Spinal cord (tissue), 10 donors: ENCODE measurements at places on chromosomes 11 and 22. TPM values are rescaled to one million over a fixed set of nuclear protein-coding genes. Genes with fewer than 3 reads are reported as not detected.

ELF5 gene
- total RNA-seq: not detected

PDE3B gene
- 9.8 TPM for total RNA-seq

DUSP8 gene
- total RNA-seq: 2.9 TPM

GRCh38 chr11:73248526-73249185 is 23.5 kb upstream of the P2RY6 start:
- no peak for DNase-seq

DNA sequence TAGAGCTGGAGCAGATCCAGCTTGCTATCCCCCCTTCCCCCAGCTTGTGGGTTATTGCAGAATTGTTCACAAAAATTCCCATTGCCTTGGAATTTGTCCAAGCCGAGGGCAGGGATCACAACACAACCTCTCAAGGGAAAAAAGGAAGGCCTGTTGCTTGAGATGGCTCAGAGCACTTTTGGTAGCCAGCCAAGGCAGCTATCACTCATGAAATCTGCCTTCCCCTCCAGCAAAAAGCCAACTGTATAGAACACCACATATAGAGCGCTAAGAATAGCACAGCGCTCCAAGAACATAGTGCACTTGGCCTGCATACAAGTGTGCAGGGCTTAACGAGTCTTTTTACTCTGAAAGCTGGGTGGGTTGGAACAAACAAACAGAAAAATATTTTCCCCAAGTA is 46.2 kb downstream of the FAM83F start:
- DNase-seq: no peak

DNA sequence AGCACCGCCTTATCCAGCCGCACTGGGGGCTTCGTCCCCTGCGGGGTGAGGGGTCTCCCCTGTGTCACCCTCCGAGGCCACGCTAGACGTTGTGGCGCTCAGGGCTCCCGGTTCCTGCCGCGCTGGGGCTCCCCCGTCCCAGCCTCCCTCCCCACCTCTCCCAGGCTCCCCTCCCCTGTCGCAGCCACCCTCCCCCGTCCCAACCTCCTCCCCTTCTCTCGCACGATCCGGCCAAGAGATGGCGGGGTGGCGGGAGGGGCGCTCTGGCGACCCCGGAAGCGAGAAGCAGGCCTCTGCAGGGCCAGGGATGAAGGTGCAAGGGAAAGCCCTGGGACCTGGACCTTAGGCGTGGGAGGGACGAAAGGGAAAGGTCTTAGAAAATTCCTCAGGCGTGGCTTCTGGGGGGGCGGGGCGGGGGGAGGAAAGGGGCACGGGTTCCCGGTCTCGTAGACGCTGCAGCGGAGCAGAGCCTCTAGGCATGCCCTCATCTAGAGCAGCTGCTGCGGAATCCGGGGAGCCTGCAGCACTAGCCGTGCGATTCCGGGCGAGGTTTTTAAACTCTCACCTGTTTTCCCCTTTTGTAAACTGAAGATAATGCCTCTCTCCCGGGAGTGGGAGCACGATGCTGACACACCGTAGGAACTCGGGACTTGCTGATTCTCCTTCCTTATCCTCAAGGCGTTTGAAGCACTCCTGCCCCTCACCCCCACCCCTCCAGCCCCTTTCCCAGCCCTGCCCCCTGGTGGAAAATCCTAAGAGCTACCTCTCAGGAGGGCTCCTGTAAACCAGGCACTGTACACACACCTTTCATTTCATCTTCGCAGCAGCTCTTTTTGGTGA is 14.4 kb downstream of the KCNJ5 start:
- peak; percentile 55 for DNase-seq

DNA sequence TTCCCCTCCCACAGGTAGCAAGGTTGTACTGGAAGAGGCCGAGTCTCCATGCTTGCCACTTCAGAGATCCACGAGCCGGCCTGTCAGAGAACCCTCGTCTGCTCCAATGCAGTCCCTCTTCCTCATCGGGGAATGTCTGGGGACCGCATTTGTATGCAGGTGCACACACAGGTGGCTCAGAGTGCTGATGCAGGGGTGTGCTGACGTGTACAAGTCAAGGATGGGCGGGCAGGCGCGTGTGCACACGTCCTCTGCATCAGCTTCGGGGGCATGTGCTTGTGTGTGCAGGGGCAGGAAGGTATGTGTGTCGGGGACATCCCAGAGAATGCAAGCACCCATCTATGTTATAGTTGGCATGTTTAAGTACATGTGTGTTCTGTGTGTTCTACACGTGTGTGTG is 49.4 kb downstream of the ELFN2 start:
- no peak for DNase-seq

- no peak for DNase-seq
Measured at GRCh38 chr11:86068138-86068871, 579 bp downstream of the PICALM start.

DNA sequence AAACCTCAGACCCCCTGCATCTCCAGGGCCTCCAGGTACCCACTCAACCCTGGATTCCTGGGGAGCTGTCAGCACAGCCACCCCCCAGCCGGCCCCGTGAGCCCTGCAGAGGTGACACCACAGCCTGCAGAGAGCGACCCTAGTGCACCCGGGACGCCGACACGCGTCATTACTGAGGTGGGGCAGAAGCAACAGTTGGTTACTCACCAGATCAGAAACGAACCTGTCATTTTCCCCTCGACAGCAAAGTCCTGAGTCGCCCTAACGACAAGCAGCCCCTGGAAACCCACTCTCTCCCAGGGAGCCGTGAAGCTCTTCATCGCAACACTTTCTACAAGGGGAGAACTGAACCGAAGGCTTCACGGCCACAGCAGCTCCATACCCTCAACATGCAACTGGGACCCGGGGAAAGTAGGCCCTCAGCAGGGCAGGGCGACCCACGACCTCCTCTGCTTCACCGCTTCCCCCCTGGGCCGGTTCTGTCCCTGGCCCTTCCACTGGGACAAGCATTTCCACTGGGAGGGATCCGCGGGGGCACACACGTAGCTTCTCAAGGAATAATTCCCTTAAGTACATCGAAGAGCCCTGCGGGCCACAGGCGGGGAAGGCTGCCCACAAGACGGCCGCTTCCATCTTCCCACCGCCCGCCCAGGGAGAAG is 1.6 kb downstream of the BRD1 start:
- DNase-seq: no peak

DNA sequence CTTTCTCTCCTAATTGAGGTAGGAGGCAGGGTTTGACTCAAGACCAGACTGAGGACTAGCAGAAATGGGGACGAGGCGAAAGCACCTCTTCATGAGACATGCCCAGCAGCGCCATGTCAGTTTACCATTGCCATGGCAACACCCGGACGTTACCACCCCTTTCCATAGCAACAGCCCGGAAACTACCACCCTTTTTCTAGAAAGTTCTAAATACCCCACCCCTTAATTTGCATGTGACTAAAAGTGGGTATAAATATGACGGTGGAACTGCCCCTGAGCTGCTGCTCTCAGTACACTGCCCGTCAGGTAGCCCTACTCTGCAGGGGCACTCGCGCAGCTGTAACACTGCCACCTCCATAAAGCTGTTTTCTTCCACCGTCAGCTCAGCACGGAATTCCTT is 5.9 kb upstream of the RAC2 start:
- no peak for DNase-seq

DNA sequence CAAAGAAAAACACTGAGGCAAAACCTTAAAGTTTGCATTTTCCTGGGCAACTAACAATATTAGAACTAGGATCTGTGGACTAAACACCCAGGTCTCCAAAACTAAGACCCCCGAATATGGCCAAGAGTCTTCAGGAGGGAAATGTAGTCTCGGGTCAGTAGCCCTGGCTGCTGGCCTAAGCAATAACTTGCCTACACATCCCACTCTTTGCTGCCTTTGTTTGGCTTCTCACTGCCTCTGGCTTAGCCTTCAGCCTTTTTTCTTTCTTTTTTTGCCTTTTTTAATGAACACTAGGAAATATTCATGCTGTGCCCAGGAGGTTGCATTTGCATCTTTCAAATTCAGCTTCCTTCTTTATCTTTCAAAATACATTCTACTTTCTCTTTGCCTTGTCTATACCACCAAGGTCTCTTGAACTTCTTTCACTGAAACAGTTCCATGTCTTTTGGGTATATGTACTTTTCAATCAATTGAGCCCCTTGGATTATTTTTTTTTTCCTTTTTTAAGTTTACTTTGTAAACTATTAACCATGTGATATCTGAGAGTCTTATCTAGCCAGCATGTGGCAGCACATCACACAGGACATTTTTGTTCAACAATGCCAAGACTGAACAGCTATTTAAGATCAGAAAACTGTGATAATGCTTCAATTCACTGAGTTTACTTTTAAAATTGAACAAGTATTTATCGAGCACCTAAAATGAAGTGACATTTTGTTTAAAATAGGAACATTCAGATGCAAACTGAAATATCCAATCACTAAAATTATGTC is 165.0 kb upstream of the TRPC6 start:
- DNase-seq: no peak

DNA sequence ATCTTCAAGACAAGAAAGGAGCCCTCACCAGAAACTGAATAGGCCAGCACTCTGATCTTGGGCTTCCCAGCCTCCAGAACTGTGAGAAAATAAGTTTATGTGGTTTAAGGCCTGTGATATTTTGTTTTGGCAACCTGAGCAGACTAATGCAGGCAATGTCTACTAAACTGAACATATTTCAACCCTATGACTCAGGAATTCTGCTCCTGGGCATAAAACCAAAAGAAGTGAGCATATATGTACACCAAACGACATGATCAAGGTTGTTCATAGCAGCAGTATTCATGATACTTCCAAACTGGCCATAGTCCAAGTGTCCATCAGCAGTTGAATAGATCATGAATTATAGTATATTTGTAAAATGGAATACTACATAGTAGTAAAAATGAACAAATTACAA is 29.0 kb downstream of the CSNK2A3 start:
- no peak for DNase-seq

- DNase-seq: no peak
Measured at GRCh38 chr11:1484695-1485503, 1.7 kb downstream of the MOB2 start.
